IPS-NIHi11 (cell line): ENCODE measurements at places on chromosomes 3 and 15.

GRCh38 chr15:60408463-60408981 is 10.7 kb upstream of the ANXA2 start:
- no peak for DNase-seq

GRCh38 chr3:169624533-169624972 is 39.0 kb downstream of the MECOM start:
- DNase-seq: no peak

GRCh38 chr3:5717254-5717653 is 529.7 kb downstream of the EDEM1 start:
- DNase-seq: no peak

DNA sequence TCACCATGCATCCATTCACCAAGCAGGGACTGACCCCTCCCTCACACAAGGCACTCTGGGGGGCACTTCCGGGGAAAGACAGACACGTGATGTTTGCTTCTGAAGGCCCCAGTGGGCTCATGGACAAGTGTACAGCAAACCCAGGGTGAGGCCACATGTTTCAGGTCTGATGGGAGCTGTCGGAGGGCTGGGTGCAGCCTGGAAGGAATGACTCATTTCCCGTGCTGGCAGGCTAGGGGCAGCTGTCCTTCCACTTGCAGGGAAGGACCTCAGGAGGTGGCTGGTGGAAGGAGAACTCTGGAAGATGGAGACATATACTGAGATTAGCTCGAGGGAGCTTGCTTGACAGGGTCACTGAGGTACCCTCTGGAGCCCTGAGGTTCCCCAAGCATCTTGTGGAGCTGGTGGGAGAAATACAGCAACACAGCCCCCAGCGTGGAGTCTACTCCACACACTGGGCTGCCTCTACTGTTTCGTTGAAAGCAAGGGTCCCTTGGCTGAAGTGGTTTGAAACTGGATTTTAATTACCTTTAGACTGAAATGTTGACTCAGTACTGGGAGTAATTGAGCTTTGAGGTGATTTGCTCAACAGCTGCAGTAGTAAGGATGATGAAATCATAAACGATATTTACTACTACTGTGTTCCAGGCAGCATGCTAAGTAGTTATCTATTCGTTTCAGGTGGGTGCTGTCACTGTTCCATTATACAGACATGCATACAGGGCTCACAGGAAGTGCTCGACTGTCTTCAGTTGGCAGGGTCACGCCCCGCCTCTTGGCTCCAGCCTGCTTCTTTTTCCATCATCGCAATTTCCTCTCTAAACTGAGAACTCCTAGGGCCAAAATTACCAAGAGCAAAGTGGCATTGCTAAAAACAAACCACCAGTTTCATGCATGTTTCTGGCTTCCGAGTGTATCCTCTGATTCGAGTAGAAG is 230.4 kb downstream of the ADAMTS17 start:
- no peak for DNase-seq
